Activated T-helper 17 cell treated with anti-CD3 and anti-CD28 coated beads, Interleukin-2, amount 50 U/mL, for 72 hours (primary cell): ENCODE measurements at places on chromosomes 13 and 19. TPM values are rescaled to one million over a fixed set of nuclear protein-coding genes. Genes with fewer than 3 reads are reported as not detected.

DNA sequence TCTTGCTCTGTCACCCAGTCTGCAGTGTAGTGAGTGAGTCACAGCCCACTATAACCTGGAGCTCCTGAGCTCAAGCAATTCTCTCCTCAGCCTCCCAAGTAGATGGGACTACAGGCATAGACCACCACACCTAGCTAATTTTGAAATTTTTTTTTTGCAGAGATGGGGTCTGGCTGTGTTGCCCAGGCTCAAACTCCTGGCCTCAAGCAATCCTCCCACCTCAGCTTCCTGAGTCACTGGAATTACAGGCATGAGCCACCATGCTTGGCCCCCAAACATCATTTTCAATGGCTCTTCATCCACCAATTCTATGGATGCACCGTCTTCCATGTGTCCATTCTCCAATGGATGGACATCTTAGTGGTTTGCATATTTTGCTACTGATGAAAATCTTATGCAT, 68.9 kb downstream of the ZNF557 start:
- ATAC-seq = no peak

GRCh38 chr19:3656073-3656746, 29.6 kb upstream of the CACTIN start:
- no peak for ATAC-seq

DNA sequence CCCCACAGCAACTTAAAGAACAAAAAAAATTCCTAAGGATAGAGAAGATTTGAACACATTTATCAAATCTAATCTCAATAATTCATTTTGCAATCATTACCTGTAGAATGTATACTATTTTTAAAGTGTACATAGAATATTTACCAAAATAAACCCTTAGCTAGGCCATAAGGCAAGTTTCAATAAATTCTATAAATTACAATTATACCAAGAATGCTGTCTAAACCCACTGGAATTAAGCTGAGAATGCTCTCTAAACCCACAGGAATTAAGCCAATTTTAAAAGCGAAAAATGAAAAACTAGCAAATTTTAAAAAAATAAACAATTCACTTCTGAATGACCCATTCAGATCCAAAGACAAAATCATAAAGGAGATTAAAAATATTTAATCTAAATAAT, 540.4 kb upstream of the NBEA start:
- no peak for ATAC-seq

DNA sequence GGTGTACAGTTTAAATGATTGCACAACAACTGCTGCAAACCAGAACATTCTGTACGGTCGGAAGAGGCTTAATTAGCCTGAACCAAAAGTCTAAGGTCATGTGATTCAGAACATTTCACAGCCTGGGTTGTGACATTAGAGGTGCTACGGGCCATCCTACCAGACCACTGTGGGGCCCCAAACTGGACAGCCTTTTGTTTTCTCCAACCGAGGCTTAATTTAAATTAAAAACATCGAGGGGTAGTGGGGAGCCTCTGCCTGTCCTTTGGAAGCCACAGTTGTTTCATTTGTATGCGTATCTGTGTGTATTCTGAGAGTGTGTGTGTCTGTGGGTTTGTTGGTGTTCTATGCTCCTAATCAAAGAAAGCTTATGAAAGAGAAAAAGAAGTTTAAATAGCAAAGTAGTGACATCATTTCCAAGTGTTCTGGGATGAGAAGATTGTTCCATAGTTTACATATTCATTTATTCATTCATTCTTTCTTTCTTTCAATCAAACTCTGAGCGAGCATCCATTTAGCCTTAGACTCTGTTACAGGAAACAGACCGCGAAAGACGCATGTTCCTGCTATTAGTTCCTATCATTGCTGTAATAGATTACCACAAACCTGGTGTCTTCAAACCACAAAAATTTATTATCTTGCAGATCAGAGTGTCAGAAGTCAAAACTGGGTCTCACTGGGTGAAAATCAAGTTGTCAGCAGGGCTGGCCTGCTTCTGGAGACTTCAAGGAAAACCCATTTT, 444.8 kb downstream of the FOXO1 start:
- ATAC-seq = peak; percentile 61

- ATAC-seq = no peak
These were observed 15.4 kb upstream of the UBE2L5 start for GRCh38 chr13:30406779-30407416.

- ATAC-seq = no peak
These were observed 147.2 kb downstream of the MIPEP start for GRCh38 chr13:23741879-23742510.

DNA sequence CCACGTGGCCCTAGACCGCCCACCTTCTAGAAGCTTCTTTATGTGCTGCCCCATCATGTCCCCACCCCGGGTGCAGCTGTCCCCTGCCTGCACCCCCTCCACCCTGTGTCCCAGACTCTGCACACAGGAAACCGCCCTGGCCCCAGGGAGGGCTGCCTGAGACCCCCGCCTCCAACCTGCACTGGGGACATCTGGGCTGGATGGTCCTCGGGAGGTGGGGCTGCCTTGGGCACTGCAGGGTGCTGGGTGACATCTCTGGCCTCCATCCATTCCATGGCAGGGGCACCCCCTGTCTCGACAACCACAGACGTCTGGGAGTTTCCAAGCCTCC, 17.8 kb upstream of the ZBTB7A start:
- no peak for ATAC-seq

GRCh38 chr13:26186995-26187394, 35.1 kb downstream of the RNF6 start:
- peak; percentile 1 for ATAC-seq

- no peak for ATAC-seq
These were observed 679.3 kb upstream of the GPC6 start for GRCh38 chr13:92547266-92547665.

DNA sequence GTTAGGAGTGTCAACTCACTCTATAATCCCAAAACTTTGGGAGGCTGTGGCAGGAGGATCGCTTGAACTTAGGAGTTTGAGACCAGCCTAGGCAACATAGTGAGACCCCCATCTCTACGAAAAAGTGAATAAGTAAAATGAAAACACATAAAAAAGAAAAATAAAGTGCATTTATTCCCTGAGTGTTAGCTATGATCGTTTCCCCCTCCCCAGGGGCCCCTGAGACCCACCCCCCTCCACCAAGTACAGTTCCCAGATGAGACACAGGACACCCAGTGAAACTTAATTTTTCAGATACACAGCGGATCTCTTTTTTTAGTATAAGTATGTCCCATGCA, 28.6 kb upstream of the NANOS3 start:
- no peak for ATAC-seq

DNA sequence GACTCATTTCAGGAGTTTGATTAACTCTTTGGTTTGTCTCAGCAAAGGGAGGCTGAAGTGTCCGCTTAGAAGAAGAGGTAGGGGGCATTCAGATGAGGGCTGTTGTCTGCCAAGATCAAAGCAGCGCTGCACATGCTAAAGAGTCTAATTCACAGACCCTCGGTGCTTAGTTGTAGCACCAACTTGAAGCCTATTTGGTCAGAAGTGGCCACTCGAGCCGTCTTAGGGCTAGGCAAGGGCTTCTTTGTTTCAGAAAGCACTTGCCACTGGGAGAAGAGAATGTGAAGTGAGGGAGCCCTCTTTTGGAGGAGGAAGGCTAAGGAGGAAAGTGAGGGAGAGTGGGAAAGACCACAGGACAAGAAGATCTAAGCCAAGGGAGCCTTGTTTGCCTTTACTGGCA, 313.4 kb upstream of the TMTC4 start:
- ATAC-seq = no peak

DNA sequence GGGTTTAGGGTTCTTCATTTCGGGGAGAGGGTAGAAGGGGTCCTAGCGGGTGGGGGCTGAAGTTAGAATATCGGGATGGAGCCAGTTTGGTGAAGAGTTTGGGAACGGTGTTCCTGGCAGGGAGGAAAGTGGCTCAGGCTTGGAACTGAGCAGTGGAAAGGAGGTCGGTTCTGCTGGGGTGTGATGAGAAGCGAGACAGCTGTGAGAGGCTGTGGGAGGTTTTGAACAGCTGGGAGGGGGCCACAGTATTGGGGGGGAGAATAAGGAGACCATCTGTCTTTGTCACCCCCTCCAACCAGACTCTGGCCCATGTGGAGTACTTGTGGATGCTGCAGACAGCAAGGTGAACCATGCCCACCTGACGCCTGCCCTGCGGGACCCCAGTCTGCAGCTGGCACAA, 1.0 kb upstream of the TM6SF2 start:
- no peak for ATAC-seq

GRCh38 chr13:113427562-113428468, 25.5 kb downstream of the ADPRHL1 start:
- ATAC-seq = no peak

- no peak for ATAC-seq
These were observed 646.4 kb downstream of the TBC1D4 start for GRCh38 chr13:74835579-74835978.

DNA sequence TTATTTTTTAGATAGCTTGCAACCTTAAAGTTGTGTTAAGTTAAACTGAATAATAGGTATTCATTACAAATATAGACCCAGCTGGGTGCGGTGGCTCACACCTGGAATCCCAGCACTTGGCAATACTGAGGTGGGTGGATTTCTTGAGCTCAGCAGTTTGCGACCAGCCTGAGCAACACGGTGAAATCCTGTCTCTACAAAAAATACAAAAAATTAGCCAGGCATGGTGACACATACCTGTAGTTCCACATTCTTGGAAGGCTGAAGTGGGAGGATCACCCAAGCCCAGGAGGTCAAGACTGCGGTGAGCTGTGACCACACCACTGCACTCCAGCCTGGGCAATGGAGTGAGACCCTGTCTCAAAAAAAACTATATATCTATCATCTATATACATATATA, 386.5 kb downstream of the PCDH17 start:
- ATAC-seq = no peak

- no peak for ATAC-seq
These were observed 195.3 kb downstream of the USP12 start for GRCh38 chr13:26976313-26976712.

- ATAC-seq = no peak
These were observed 790.3 kb upstream of the SLITRK1 start for GRCh38 chr13:84672616-84673015.

DNA sequence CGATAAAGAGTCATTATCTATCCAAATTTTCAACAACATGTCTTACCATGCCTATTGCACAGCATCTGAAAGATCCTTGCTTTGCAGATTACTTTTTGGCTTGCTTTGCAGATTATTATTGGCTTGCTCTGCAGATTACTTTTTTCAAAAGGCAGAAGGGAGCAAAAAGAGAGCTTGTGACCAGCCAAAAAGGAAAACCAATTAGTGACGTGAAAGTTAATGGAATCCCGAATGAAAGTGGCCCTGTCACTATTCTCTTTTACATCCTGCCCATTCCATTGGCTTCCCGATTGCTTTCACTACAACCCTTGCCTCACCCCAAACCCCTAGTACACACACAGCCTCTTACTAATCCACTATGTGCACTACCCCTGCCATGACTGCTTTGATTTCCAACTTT, 81.3 kb downstream of the LHFPL6 start:
- no peak for ATAC-seq

DNA sequence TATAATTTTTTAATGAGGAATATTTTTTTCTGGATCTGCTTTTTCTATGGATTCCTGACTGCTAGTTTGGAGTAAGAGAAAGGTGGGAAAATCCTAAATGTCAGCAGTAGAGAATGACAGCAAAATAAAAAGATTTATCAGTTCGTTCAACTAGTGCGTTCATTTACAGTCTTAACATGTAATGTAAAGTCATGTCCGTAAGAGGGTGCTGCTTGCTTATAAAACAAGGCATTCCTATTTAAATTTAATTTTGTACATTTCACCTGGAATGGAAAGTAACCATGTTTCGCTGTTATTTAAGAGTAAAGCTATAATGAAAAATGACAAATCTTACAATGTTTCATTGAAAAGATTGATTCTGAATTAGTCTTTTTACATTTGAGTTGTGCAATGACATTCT, 76.6 kb downstream of the ZMYM2 start:
- no peak for ATAC-seq

- peak; percentile 98 for ATAC-seq
These were observed at the start of gene ZNF132 for GRCh38 chr19:58439576-58440554. ZNF132 (minus strand) TSS chr19:58440153; CDS start chr19:58439821, 332 bp downstream.

- ATAC-seq = no peak
These were observed 40.0 kb upstream of the TDRD3 start for GRCh38 chr13:60356970-60357369.

NALCN gene
- not detected for total RNA-seq

PCDH17 gene
- not detected for total RNA-seq

LRFN3 gene
- total RNA-seq = 9.8 TPM

CA11 gene
- total RNA-seq = 16.4 TPM

RASIP1 gene
- 0.19 TPM for total RNA-seq

GRAMD1A gene
- 183 TPM for total RNA-seq

FAM83E gene
- 4.6 TPM for total RNA-seq

LCP1 gene
- 916 TPM for total RNA-seq

MBD3L2 gene
- not detected for total RNA-seq

CLEC11A gene
- 0.45 TPM for total RNA-seq
